ENCODE measurements at places on chromosomes 1 and 21. TPM values are rescaled to one million over a fixed set of nuclear protein-coding genes. Genes with fewer than 3 reads are reported as not detected.

DNA sequence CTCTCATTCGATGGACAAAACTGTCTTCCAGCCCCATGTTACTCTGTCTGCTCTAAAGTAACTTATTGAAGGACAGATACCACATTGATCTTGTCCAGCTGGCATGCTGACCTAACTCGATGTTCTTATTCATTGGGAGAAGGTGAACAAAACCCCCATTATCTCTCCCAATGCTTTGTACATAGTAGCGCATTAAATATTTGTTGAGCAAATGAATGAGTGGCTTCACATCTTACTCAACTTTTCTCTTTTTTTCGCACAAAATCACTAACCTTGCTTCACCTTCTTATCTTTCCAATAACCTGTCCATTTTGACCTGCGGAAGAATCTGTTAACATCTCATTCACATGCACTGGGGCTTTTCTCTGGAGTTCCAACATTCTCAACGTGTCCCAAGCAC is 18.3 kb downstream of the MAB21L3 start:
- no peak for DNase-seq

BTBD8 gene
- total RNA-seq = 6.9 TPM

DNA sequence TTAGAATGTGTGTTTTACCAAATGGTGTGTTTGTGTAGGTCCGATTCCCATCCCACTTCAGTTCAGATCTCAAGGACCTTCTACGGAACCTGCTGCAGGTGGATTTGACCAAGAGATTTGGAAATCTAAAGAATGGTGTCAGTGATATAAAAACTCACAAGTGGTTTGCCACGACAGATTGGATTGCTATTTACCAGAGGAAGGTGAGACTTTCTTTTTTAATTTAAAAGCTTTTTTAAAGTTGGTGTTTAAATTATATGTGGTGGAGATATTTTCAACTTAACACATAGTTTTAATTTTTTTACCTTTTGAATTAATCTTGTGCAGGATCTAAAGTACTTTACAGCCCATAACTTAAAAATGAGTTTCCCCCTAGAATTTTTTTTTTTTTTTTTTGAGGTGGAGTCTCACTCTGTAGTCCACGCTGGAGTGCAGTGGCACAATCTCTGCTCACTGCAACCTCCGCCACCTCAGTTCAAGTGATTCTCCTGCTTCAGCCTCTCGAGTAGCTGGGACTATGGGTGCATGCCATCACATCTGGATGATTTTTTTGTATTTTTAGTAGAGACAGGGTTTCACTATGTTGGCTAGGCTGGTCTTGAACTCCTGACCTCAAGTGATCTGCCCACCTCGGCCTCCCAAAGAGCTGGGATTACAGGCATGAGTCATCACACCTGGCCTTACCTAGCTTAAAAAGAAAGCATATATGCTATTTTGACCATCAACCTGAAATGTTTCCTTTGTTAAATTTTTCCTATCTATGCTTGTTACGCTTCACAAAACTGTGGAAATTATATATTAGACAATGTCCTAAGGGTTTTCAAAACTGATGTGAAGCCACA is 70.3 kb downstream of the PRKACB start:
- DNase-seq = no peak

- DNase-seq = no peak
Observed at GRCh38 chr1:71252900-71253299, 172.1 kb upstream of the ZRANB2 start.

GRCh38 chr1:209455661-209456358 is 127.7 kb upstream of the CAMK1G start:
- no peak for DNase-seq

GRCh38 chr1:93743465-93743864 is 61.8 kb upstream of the BCAR3 start:
- DNase-seq = no peak
